GM04503 (cell line): ENCODE measurements at places on chromosomes 5 and 9.

DNA sequence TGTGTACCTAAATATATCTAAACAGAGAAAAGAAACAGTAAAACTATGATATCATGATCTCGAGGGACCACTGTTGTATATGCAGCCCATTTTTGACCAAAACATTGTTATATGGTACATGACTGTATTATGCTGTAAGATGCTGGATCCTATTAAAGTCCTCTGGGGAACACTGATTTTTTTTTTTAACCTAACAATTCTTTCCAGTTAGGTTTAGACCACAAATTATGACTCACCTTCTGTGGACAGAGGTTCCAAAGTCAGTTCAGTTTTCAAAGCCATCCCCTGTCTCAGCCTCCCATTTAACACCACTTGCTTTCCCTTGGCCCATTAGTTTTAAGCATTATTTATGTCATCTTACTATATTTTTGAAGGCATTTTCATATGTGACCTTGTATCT is 27.1 kb downstream of the TRMO start:
- DNase-seq, result no peak

- no peak for DNase-seq
Observed at GRCh38 chr9:114281473-114282103, 41.3 kb upstream of the ORM1 start.

GRCh38 chr5:78958672-78959445 is 26.3 kb downstream of the ARSB start:
- DNase-seq, result no peak

DNA sequence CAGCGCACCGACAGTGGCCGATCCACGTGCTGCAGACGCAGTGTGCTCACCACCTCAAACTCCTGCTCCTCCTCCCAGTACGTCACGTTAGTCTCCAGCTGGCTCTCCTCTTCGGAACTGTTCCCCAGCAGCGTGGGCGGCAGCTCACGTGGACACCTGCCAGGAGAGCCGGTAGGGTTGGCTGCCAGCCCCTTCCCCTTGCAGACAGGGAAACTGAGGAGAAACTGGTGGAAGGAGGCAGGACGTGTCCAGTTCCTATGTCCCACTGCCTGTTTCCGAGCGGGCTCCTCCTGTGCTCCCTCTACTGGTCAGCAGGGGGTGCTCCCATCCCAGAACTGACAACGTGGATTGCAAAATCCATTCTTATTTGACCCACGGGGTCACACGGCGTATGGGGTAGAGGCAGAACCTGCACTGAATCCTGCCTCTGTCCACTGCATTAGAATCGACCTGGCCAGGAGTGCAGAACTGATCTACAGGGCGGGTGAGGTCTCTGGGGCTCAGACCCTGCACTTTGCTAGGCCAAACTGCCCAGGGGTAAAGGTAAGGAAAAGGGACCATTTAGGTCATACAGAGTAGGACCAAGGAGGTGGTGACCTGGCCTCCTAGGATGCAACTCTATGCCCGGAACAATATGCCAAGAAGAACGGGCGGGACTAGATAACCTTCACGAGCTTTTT is 25.7 kb downstream of the PDGFRB start:
- no peak for DNase-seq

- DNase-seq, result no peak
Observed at GRCh38 chr5:41770799-41771198, 99.4 kb downstream of the OXCT1 start.

DNA sequence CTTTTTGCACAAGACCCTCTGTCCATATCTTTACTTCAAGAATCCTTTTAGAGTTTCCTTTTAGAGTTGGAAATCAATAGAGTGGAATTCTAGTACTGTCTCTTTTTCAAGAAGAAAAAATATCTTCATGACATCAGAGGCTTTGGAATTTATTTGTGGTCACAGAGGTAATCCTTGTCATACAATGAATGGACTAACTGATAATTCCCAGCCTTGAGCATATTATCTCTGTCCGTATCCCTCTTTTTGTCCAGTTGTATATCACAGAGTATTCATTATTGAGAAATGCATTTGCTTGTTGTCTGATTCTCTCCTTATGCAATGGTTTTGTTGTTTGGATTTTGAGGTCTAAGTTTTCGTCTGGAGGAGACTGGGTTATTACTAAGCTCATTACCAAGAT is 82.0 kb upstream of the HAPLN1 start:
- no peak for DNase-seq

DNA sequence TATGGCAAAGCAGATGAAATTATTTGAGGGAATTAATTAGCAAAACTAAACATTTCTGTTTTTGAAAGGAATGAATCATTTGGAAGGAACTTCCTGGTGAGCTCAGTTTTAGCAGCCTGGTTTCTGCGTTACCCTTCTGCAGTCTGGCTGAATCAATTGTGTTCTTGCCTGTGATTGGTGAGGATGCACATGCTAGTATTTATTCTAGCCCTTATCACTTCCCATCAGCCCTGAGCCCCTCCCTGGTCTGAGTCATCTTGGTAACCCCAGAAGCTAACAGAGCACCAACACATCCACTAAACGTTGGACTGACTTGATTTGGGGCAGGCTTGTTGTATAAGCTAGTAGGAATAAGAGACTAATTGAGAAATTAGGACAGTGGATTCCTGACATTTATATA is 6.6 kb downstream of the TJP2 start:
- DNase-seq, result peak; percentile 91

- DNase-seq, result no peak
Observed at GRCh38 chr5:3512361-3513095, 83.1 kb upstream of the IRX1 start.

GRCh38 chr9:93579711-93580516 is 3.5 kb downstream of the PHF2 start:
- DNase-seq, result no peak

DNA sequence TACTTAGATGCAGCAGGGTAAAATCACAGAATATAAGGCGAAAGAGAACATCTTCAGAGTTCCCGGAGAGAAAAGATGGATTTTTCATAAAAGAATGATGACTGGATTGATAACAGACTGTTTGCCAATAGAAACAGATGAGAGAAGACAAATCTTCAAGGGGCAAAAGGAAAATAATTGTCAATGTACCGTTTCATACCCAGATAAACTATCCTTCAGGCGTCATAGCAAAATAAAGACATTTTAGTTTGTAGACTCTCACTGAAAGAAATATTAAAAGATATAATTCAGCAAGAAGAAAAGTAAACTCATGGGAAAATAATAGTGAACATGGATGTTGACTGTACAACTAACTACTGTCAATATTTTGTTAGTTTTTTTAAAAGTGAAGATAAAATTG is 174.2 kb downstream of the CRB2 start:
- no peak for DNase-seq

- DNase-seq, result no peak
Observed at GRCh38 chr9:134558124-134558905, 83.3 kb upstream of the COL5A1 start.

DNA sequence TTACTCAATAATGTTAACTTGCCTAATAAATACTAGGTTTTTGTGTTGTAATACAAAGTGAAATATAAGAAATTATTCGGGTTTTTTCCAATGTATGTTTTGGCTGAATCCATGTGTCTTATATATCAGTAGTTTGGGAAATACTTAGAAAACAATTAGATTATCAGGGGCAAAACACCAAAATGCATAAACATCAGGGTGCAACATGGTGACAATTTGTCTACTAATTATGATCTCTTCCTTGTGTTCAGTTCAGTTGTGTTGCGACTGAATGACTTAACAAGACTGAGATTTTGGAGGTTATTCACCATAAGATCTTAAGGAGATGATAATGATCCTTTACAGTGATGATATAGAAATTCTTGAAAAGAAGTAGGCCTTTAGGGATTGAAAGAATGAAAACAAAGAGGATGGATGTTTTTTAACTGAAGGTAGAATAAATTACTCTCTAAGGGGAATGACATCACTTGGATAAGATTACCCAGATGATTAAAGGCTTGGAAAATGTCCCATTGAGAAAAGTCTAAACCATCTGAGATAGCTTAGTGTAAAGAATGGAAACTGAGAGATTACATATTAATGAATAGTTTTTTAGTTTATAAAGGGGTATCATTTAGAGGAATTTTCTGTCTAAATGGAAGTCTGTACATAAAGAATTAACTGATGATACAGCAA is 415.8 kb downstream of the SPATA31D1 start:
- no peak for DNase-seq

GRCh38 chr5:108481355-108481931 is 99.5 kb upstream of the FBXL17 start:
- no peak for DNase-seq

- DNase-seq, result no peak
Observed at GRCh38 chr5:71778678-71779276, 59.7 kb downstream of the CARTPT start.

GRCh38 chr5:33343676-33344327 is 97.0 kb upstream of the TARS1 start:
- peak; percentile 73 for DNase-seq

DNA sequence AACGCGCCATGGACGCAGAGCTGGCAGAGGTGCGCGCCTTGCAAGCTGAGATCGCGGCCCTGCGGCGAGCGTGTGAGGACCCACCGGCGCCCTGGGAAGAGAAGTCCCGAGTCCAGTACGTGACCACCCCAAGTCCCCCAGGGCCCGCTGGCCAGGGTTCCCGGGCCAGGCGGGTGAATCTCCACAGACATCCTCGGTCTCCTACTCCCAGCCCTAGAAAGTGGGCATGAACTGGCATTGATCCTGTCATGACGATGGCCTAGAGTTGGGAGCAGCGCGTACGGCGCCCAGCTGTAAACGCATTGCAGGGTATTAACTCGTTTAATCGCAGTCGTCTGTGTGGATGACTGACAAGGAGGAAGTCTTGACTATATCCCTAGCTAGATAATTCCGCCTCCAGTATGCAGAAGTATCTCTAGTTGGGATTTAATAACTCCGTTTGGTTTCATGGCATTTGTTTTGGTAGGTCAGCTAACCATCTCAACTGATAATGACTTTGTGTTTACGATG is 293 bp downstream of the CENPP start:
- DNase-seq, result no peak

GRCh38 chr5:60395712-60396329 is 304.1 kb downstream of the DEPDC1B start:
- no peak for DNase-seq

DNA sequence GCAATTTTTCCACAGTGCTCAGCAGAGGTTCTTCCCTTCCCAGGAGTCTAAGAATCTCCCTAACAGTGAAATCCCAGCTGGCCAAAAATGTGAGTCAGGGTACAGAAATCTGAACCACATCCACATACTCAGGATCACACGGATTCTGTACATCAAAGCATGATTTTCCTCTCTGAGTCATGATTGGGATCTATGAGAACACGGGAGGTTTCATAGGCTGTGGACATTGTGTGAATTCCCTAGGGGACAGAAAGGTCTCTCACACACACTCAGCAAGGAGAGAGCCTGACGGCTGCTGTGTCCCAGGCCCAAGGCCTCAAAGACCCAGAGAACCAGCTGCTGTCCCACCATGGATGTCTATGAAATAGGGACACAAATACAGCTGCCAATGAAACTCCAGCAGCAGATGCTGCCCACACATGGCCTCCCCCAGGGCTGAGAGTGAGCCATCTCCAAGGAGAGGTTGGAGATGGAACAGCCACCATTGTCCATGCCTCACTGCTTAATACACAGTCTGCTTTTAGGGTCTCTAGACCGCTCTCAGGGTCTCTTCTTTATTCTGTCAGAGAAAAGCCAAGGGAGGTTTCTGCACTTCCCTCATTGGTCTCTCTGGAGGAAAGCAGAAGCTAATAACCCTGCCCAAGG is 102.7 kb downstream of the ADAMTS12 start:
- DNase-seq, result peak; percentile 98

DNA sequence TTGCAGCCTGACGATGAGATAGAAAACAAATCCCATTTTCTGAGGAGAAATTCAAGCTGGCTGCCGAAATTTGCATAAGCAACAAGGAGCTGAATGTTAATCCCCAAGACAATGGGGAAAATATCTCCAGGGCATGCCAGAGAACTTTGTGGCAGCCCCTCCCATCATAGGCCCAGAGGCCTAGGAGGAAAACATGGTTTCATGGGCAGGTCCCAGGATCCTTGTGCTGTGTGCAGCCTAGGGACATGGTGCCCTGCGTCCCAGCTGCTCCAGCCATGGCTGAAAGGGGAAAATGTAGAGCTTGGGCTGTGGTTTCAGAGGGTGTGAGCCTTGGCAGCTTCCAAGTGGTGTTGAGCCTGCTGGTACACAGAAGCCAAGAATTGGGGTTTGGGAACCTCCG is 48.8 kb upstream of the MAN2A1 start:
- DNase-seq, result no peak

GRCh38 chr5:82942083-82942881 is 134.9 kb downstream of the TMEM167A start:
- DNase-seq, result no peak

- no peak for DNase-seq
Observed at GRCh38 chr5:75018805-75019587, 33.4 kb downstream of the GCNT4 start.

DNA sequence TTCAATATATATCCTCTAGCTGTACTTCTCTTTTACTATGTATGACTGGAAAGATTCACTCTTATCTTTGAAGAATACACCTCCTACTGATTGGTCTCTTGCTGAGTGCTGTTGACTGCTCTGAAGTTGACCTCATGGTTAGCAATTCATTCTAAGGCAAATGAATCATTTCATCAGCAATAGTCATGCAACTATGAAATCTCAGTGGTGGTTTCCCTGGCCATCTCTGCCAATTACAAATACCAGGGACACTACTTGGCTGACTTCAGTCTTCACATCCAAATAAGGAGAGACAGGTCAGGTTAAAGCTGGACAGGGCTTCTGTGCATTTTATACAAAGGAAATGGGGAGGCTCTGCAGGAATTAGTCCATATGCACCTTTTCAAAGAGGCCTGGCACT is 333.5 kb upstream of the ACTBL2 start:
- peak; percentile 97 for DNase-seq

GRCh38 chr9:33236571-33236970 is 3.4 kb upstream of the SPINK4 start:
- DNase-seq, result no peak

GRCh38 chr5:77076961-77077828 is 9.9 kb downstream of the ZBED3 start:
- DNase-seq, result no peak

DNA sequence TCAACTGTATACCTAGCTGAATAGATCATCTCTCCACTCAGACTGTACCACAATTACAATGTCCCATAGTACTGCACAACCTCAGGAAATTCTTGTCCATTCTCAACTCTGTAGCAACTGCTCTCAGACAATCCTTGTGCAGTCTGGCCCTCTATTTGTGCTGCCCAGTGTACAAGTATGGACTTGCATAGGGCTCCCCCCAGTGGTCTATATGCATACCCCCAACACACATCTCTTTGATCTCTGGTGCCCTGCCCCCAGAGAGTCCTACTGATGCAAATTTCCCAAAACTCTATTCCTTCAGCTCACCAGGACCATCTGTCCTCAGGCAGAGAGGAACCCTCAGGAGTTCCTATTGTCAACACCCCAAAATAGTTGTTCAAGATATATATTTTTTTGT is 205.3 kb downstream of the SLCO4C1 start:
- DNase-seq, result no peak

DNA sequence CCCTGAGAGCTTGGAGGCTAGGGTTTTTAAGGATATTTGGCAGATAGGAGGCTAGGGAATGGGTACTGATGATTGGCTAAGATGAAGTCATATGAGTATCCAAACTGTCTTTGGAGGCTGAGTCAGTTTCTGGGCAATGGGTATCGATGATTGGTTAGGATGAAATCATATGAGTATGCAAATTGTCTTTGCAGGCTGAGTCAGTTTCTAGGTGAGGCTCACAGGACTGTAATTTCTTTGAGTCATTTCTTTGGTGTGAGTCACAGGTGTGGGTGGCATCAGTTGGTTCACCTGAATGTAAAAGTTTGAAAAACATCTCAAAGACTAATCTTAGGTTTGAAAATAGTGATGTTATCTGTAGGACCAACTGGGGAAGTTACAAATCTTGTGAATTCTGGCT is 1068.0 kb downstream of the NR2F1-AS1 start:
- no peak for DNase-seq

- DNase-seq, result no peak
Observed at GRCh38 chr5:32563614-32564013, 21.7 kb upstream of the SUB1 start.
